ENCODE measurements at places on chromosomes 4 and X. TPM values are rescaled to one million over a fixed set of nuclear protein-coding genes. Genes with fewer than 3 reads are reported as not detected.

The ADGRG2 gene
- total RNA-seq: not detected

The FGA gene
- not detected for total RNA-seq

The EPGN gene
- 0.13 TPM for total RNA-seq

The LSM6 gene
- 46.5 TPM for total RNA-seq

The MTCP1 gene
- total RNA-seq: 2.3 TPM

The CXCL1 gene
- total RNA-seq: 64.6 TPM

The ZNF827 gene
- total RNA-seq: 12.9 TPM

The CCDC160 gene
- not detected for total RNA-seq

The ASB12 gene
- 0.14 TPM for total RNA-seq

The FGF5 gene
- 0.86 TPM for total RNA-seq

The CXCL5 gene
- total RNA-seq: 0.80 TPM

The DGKK gene
- not detected for total RNA-seq

The UCHL1 gene
- total RNA-seq: 768 TPM

The LONRF3 gene
- total RNA-seq: 16.7 TPM

The TEX13B gene
- not detected for total RNA-seq

The DCAF12L1 gene
- 2.2 TPM for total RNA-seq

The CT45A1 gene
- total RNA-seq: not detected

The SRPK3 gene
- total RNA-seq: not detected

The ZNF518B gene
- total RNA-seq: 57.4 TPM

The GLUD2 gene
- total RNA-seq: 3.4 TPM

The BMPR1B gene
- total RNA-seq: 0.66 TPM

The CCKAR gene
- not detected for total RNA-seq

The NLGN4X gene
- total RNA-seq: not detected

The PITX2 gene
- not detected for total RNA-seq

The MAGEB17 gene
- total RNA-seq: not detected
